Neural progenitor cell (in vitro differentiated cells): ENCODE measurements at places on chromosomes 11 and 22.

DNA sequence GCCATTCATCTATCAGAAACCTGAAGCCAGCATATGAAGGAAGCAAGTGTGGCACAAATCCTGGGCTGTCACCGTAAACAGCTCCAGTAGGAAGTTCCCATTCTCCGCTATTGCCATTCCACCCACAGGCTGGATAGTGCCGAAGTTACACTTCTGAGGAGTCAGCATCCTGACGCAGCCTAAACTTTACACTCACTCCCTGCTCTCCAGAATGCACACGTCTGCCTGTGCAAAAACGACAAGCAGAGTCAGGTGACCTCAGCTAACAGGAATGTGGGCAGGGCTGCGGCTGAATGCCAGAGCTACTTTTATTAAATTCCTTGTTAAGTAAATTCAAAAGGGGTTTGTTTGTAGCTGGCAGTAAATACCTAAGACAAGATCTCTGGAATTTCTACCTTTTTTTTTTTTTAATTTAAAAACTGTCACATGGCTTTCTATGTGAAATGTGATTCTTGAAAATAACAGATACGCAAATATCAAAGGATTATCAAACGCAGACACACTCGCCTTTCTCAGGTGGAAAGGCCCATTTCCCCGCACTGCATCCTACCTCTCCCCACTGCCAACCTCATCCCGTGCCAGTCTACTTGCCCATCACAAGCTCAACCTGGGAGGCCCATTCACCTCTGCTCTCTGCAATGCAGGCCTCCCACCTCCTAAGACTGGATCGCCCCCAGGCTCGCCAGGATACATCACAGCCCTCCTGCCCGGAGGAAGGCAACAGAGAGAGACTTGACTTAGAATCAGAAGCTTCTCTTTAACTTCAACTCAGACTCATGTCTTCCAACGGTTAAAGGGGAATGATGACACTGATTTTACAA, 33.5 kb downstream of the NFRKB start:
- DNase-seq, result peak; percentile 62

DNA sequence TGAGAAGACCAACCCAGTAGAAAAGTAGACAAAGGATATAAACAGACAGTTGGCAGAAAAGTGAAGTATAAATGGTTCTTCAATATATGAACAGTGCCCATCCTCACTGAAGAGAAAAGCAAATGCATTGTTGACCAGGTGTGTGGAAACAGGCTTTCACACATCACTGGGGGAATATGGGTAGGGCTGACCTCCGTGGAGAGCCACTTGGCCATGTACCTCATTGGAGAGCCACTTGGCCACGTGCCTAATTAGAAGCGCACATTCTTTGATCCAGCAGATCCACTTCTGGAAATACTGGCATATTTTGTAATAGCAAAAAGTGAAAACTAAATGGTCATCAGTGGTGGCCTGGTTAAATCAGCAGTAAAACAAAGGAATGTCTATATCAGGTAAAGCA, 43.2 kb downstream of the PPP6R3 start:
- DNase-seq, result no peak

GRCh38 chr11:119729581-119729927, 554 bp upstream of the NECTIN1 start:
- no peak for DNase-seq

DNA sequence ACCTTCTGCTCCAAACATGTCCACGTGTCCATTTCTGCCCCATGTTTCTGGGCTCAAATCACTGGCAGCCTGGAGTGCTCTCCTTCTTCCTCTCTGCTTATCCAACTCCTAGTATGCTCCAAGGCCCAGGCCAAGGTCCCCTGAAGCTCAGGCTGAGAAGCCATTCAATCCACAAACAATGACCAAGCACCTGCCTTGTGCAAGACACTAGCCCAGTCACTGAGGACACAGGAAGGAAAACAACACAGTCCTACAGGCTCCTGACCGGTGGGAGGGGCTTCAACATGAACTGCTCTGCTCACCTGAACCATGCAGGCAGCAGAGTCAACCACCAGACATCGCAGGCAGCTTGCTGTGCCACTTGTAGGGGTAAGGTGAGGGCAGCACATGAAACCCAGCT, 93.6 kb downstream of the RPL27A start:
- DNase-seq, result no peak

GRCh38 chr22:48098243-48098920, 1335.9 kb downstream of the TBC1D22A start:
- no peak for DNase-seq

- DNase-seq, result no peak
Observed at GRCh38 chr11:17608821-17609220, 61.8 kb downstream of the OTOG start.

DNA sequence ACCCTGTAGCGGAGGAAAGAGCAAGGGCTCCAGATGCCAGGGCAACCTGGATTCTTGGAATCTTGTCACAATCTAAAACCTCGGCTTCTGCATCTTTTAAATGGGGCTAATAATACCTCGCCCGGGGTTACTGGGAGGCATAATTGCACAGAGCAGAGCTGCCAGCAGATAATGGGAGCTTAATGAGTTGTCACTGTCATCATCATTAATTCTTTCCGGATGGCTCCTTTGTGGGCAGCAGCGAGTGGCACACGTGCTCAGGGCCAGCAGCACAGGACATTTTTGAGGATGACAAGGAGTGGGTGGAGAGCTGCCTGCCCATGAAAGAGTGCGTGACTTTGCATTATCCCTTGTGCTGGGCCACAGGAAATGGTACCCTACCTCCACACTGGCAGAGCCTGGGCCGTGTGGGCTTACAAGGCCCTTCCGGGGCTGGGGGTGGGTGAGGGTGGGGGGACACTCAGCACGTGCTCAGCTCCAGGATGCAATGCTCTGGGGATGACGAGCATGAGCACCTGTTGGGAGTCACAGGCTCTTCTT, 5.7 kb downstream of the PDGFB start:
- DNase-seq, result no peak

- peak; percentile 26 for DNase-seq
Observed at GRCh38 chr11:64021757-64022093, 14.0 kb upstream of the FLRT1 start.

DNA sequence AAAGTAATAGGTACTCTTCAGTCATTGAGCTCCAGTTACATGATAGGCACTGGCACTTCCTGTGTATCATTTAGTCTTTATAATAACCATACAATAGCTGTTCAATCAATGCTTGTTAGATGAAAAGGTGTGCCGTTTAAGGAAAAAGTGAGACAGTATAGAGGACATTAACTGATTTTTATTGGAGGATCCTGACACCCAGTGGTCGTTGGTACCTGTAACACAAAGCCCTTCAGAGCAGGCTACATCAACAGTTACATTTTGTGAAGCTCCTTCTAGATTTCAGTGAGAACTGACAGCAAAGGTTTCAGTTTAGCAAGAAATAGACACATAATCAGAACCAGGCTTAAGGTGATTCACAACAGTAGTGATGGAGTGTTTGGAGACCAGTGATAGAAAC, 44.2 kb downstream of the CCDC81 start:
- peak; percentile 29 for DNase-seq

- DNase-seq, result peak; percentile 71
Observed at GRCh38 chr11:18727479-18728236, 1.7 kb upstream of the IGSF22 start.

- DNase-seq, result no peak
Observed at GRCh38 chr11:35160246-35160824, 21.4 kb downstream of the CD44 start.

DNA sequence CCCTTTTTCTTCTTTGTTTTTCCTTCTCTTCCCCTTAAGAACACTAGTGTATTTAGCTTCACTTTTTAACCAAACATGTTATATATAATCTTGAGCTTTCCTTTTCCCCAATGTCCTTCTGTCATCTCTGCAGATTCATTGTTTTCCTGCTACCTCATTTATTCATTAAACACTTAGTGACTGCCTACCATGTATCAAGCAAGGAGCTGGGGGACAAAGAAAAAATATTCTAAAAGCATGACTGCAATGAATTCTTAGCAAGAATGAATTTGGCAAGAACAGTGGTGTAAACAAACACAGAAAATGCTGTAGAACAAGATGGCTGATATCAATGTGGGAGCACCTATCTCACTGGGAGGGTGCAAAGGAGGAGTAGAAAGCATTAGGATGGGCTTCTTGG, 247.0 kb upstream of the CCDC90B start:
- DNase-seq, result no peak

DNA sequence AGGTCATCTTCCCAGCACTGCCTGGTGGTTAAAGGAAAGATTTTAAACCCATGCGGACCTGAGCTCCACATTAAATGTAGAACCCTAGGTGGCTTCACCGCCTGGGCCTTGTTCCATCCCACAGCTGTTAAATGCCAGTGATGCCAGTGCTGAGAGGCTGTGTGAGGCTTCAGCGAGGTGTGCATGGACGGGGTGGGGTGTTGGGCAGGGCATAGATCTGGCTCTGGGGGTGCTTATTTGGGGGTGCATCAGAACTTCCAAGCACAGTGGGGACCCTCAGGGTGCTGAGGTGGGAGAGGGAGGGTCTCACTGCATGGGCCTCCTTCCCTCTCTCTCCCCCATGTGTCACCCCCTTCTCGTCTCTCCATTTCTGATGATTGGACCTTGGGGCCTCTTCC, 90.1 kb upstream of the B3GAT1 start:
- no peak for DNase-seq

GRCh38 chr11:68904248-68904847, 657 bp downstream of the IGHMBP2 start:
- DNase-seq, result peak; percentile 52

GRCh38 chr11:129041611-129042018, 98.9 kb upstream of the TP53AIP1 start:
- DNase-seq, result no peak

- no peak for DNase-seq
Observed at GRCh38 chr11:103633068-103633788, 403.2 kb upstream of the DDI1 start.

GRCh38 chr22:39932918-39933649, 27.1 kb upstream of the TMA7B start:
- DNase-seq, result peak; percentile 90

DNA sequence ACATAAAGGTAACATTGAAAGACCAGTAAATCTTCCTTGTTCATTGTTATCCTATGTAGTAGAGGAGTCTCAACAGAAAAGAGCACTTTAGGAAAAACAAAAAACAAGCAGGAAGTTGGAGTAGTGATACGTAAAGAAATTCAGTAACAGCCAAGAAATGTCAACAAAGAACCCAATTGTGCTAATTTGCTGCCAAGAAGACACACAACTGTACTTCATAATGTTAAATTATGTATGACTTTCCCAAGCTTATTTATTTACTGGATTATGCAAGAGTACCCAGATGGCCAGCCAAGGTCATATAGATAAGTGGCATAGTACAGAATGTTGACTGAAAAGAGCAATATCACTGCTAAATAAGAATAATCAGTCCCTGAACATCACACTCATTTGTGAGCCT, 264.7 kb upstream of the CCDC179 start:
- DNase-seq, result no peak

GRCh38 chr11:109377039-109377742, 44.8 kb upstream of the C11orf87 start:
- no peak for DNase-seq

GRCh38 chr11:128240546-128240945, 346.8 kb downstream of the ETS1 start:
- DNase-seq, result no peak
